Left renal cortex interstitium (tissue), 4 donors: ENCODE measurements at places on chromosomes 6 and 20.

DNA sequence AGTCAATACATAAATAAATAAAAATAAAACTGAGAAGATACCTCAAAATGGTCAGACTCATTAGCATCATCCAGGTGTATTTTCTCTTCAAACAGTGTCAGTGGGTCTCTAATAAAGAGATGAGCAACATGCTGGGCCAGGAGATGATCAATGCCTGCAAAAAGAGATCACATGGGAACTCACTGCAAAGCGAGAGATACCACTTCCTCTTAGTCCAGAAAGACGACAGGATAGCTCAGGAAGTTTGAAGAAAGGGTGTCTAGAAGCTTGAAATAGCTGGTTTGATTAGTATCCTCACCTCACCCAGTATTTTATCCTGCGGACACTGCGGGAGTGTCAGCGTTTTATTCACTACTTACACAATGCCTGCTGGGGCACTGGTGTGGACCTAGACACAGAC is 38.0 kb downstream of the GCLC start:
- DNase-seq = no peak

GRCh38 chr20:21505810-21506530 is 7.9 kb downstream of the NKX2-2 start:
- DNase-seq = no peak

GRCh38 chr6:160051390-160051789 is 70.2 kb upstream of the SLC22A1 start:
- no peak for DNase-seq

GRCh38 chr6:152952045-152952444 is 30.8 kb downstream of the FBXO5 start:
- DNase-seq = no peak

DNA sequence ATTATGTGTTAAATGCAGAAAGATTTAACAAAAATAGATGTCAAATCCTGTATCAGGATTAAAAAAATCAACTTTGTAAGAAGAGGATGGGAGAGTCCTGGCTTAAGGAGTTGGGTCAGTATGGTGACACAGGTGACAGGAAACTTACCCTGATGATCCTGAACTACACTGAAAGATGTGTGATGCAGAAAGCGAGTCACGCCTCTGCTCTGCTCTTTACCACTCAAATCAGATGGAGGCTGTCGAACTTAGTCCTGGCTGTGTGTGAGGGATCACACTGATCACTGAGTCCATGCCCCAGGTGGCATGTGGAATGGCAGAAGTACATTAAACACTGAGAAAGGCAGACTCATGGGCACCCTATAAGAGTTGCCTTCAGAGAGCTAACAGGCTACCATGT is 92.9 kb downstream of the GJA10 start:
- no peak for DNase-seq

DNA sequence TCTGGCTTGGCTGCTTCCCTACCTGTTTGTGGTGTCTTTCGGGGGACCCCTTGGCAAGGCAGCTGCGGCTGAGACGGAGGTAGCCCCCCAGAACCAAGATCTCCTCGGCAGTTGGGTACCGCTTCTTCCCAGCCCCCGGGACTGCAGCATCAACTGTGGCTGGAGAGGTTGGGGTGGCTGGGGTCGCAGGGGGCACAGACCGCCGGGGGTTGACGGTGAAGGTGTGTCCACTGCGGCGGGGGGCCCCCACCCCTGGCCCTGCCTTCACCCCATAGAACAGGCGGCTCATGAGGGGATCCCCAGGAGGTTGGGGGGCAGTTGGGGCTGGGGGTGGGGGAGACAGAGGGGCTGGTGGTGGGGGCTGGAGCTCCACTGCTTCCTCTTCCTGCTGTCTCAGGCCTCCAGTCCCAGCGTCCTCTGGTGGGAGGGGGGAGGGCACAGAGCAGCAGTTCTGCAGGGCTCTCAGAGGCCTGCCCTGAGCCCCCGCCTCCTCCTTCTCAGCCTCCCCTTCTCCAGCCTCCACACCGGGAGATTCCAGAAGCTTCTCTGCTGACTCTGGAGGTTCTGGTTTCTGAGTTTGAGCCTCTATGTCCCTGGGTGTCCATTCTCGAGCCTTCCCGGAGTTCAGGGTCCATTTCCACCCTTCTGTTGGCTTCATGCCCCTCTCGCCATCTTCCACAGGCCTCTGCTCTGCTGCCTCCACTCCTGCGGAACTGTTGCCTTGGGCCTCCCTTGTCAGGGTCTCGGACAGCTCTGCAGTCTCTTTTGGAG is 1.9 kb downstream of the PPP1R18 start:
- DNase-seq = no peak
